Naive thymus-derived CD8-positive, alpha-beta T cell (primary cell): ENCODE measurements at places on chromosomes 4 and X.

DNA sequence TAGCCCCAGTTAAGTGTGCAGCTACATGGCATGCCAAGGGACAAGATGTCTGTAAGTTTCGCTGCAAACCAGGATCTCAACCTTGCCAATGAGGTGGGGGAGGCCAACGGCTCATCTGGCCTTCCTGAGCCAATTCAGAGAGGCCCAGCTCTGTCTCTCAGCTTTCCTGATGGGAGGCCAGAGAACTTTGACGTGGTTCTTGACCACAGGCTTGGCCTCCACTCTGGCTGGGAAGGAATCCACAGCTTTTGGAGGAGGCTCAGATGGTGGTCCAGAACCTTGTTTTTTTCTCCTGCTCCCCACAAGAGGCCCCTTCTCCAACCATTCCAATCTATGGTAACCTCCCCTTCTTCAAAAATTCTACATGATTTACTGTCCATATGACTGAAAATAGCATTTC is 9.8 kb downstream of the CAPN6 start:
- DNase-seq, result no peak

DNA sequence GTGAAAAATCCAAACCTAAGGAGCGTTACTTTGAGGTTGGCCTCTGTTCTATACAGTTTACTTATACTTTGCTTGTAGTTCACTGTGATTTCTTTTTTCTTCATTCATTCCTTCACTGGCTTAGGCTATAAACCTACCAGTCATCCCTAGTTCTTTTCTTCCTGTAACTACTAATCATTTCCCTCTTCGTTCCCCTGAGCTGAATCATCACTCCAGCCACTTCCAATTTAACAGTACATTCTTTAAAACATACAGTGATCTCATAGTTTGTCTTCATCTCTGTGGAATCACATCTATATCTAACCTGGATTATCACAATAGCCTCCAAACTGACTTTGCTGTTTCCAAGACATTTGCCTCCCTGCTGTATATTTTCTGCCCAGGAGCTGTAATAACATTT is 25.2 kb upstream of the NPFFR2 start:
- DNase-seq, result no peak

DNA sequence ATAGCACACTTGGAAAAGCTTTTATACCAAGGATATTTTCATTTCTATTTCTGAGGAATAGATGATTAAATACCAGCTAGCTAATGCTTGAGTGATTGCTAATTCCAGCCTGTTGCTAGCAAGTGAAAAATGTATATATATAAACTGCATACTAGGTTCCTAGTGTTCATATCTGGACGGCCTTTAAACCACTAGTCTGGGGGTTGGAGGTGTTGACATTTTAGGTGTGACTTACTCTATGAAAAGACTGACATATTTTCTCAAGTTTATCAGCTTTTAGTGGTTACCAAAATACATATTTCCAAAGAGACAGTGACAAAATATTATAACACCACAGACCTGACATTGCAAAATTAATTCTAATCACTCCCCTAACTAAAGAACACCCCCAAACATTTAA is 44.7 kb downstream of the MTMR8 start:
- no peak for DNase-seq

DNA sequence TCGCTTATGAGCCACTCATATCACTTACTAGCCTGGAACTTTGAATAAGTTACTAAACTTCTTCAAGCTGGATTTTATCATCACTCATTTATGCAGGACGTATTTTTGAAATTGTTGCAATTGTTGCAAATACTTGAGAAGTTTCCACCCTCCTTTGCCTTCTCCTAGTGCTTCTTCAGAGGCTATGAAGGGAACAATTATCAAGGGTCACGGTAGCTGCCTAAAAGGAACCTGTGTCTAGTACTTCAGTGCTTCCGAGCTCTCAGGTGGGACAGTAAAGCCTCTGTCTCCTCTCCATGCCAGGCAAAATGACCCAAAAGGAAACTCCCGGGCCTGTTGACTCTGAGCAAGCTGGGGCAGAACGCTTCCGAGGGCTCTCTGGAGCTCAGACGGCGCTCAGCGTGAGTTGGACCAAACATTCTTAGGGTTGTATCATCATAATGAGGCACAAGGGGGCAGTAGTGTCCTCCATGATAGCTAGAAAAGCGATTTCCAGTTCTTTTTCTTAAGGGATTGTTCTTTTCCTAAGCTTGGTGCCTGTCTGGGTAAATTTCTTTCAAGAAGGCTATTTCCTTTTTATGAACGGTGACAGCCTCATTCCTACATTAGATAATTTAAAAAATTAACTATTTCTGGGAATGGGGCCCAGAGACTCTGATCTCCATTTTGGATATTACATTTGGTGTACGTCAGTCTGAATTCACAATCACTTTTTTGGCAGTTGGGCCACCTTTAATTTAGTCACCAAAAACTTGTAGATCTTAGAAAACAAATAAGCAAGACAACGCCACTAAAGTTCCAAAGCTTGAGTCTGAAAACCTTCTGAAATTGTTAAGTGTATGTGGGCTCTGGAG is 73.1 kb downstream of the PACRGL start:
- no peak for DNase-seq

DNA sequence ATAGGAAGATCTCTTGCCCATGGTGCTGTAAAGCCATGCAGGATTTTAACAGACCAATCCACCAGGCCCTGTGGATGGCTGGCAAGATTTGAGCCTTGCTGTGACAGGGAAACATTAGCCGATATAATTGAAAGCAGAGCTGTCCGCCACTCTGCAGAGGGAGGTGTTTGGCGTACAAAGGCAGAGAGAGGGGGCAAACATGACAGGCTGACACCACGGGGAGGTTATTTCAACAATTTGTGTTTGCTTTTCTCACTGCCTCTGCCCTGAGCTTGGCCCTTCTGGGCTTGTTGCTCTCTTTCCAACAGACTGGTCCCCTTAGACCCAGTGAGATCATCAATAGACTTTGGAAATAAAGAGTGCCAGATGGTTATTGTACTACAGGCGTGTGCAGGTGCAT is 59.4 kb downstream of the CLNK start:
- no peak for DNase-seq

DNA sequence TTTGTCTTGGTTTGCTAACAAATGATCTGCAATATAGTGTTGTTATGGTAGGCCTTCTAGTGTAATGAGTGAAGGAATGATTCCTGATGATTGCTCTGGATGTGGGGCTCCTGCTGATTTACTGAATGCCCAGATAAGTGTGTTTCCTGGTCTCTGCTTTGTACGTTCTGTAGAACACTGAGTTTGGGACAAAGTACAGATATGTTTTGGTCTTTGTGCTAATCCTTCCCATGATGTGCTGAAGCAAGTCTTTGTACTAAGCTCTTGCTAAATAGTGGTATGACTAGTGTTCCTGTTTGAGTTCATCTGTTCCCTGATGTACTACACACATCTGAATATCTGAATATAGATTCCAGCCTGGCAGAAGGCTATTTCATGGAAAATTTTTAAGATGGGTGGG is 36.9 kb upstream of the XIAP start:
- no peak for DNase-seq

GRCh38 chrX:22246620-22247019 is 26.1 kb upstream of the CBLL2 start:
- DNase-seq, result no peak
